ENCODE measurements at places on chromosomes 16 and 17.

DNA sequence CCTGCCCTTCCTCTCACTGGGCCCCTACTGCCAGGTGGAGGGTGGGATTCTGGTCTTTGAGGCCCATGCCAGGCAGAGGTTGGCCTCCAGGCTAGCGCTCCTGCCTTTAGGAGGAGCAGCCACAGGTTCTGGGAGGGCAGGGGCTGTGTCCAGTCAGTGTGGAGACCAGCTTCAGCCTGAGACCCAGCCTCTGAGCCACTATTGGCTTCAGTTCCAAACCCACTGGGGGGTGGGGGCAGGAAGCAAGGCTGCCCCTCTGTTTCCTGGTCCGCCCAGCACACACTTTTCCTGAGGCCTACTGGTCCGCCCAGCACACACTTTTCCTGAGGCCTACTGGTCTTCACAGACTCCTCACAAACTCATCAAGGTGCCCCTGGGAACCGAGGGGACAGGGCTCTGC, 16.4 kb downstream of the SLC5A10 start:
- DNase-seq = no peak

DNA sequence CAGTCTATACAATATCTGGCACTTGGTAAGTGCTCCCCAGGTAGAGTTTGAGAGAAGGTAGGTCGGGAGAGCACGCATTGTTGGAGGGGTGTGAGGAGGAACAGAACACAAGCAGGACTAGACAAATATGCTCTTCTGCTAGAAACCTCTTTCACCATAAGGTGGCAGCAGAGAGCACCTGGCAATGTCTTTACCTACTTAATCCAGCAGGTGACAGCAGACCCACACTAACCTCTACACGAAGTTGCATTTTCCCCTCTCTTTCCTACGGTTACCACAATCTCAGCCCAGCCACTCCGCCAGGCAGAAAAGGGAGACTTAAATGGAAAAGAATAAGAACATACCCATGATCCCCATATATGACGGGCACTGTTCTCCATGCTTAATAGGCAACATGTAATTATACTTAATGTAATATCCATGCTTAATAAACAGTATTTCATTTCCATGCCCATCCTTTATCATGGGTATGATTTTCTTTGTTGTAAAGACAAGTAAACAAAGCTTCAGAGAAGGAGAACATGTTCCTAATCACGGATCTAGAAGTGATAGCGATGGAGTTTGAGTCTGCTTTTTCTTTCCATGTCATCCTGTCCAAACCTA, 55.1 kb upstream of the CCL2 start:
- peak; percentile 66 for DNase-seq

DNA sequence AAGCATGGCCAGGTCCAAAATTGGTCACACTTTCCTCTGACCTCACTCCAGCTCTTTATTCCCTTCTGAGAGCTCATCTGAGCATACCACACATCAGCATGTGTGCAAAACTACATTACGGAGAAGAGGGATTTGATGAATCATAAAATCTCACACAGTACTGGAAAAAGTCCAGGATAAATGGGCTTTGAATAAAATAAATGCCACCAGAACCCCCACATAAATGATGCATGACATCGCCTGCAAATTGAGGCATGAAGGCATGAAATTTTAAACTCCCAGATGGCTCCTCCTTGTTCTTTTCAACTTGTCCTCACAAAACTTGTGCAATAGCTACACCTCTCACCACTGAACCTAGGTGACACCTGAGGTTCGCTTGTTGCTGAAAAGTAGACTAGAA, 439.5 kb downstream of the CA10 start:
- no peak for DNase-seq

GRCh38 chr16:81621496-81621895, 157.6 kb upstream of the PLCG2 start:
- DNase-seq = no peak

DNA sequence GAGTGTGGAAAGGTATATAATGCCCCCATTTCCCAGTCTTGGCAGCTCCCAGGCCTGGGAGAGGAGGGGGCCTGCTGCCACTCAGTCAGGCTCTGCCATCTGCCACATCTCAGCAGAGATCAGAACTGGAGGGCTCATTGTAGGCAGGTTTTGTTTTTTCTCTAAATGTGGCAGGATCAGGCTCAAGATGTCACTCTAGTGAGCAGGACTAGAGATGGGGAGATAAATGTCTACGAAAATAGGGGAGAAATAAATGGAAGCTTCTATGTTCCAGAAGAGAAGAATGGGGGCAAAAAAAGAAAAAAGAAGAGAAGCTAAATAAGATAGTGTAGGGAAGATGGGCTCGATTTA, 13.9 kb downstream of the NXPH3 start:
- no peak for DNase-seq

- DNase-seq = peak; percentile 12
Observed at GRCh38 chr16:21001262-21001661, 100.7 kb downstream of the LYRM1 start.

DNA sequence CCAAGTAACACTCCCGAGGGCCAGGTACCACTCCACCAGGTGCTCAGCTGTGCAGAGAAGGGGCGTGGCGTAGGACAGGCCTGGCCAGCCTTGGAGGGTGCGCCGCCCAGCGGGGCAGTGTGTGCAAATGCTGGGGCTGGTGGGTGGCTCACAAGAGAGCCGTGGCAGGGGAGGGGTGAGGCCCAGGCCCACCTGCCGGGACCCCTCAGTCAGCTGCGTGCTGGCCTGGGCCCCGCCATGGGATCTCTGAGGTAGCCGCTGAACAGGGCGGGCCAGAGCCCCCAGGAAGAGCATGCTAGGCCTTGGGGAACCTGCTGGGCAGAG, 8.8 kb downstream of the TPSG1 start:
- DNase-seq = no peak

- peak; percentile 41 for DNase-seq
Observed at GRCh38 chr16:2979669-2980226, 498 bp downstream of the PKMYT1 start.

DNA sequence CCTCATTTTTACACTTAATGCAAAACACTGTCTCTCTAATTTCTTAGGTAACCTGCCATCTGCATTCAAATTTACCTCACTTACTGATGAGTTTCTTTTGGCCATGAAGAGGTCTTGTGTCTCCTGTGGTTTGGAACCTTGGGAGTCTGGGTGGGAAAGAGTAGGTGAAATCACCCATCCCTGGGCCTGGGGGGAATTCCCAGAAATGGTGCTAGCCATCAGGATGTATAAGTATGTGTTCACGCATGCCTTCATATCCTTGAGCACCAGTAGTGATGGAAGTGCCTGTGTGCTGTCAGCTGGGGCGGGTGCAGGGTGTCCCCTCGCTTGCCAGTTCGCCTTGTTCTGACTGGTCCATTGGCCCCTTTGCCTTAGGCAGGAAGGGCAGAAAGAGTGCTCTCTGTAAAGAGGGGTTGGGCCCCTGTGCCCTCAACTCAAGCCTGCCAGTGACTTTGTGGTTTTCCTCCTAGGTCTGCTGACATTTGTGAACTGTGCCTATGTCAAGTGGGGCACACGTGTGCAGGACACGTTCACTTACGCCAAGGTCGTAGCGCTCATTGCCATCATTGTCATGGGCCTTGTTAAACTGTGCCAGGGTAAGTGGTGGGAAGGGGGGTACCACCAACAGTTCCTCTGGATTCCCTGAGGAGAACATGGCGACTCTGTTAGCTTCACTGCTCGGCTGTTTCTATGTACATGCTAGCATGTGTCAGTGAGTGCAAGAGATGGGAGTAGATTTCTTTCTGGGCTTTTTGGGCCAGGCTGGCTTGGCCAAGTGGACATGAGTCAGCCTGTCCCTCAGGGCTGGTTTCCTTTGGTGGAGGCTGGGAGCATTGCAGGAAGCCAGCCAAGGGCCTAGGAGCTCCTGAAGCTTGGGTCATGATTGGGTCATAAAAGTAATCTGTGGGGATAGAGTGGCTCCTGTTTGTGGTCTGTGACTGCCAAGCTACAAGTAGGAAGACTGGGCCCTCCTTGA, 23.2 kb downstream of the SLC7A6OS start:
- peak; percentile 42 for DNase-seq

DNA sequence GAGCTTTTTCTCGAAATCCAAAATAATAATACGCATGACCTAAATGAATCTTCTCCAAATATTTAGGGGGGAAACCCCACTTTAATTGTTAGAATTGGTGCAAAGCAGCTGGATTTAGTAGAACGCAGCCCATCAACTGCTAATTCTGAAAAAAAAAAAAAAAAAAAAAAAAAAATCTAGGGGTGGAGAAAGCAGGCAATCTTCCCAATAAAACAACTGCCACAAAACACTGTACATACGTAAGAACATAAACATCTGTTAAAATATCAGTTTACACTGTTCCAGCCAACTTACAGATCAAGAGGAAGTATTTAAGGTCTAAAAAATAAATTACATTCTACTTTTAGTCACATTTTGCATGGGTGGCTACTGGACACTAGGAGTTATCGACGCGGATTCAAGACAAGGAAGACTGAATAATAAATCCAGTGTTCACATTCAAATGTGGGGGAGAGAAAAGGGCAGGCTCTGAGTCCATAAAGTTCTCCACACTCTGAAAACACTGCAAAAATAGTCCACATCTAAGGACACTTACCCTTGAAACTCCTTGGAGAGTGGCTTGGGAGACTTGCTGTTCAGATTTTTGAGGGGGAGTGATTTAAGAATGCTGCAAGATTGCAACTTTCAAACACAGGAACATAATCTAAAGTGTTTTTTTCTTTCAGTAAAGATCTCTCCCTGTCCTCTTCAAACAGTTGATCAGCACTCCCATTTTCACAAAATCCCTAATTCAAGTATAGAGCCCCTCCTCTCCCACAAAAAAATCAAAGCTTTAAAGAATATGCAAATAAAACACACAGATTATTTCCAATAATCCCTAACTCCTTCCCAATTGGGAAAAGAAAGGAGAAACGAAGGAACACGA, 1.3 kb downstream of the APPBP2 start:
- DNase-seq = no peak

DNA sequence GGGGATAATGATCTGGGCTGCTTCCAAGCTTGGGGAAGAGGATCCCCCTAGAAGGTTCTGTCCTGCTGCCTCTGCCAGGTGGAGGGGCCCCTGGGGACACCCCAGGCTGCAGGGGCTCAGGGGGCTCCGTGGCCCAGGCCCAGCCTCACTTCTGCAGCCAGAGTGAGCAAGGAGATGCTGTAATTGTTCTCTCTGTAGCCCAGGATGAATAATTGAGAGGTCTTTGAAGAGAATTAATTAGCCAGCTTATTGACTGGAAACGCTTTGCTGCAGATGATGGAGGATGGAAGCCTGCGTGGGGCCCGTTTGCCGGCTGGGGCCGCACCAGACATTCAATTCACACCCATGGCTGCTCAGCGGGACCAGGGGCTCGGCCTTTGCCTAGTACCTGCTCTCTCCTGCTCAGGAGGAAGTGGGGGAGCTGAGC, 38.5 kb downstream of the TMEM235 start:
- no peak for DNase-seq

DNA sequence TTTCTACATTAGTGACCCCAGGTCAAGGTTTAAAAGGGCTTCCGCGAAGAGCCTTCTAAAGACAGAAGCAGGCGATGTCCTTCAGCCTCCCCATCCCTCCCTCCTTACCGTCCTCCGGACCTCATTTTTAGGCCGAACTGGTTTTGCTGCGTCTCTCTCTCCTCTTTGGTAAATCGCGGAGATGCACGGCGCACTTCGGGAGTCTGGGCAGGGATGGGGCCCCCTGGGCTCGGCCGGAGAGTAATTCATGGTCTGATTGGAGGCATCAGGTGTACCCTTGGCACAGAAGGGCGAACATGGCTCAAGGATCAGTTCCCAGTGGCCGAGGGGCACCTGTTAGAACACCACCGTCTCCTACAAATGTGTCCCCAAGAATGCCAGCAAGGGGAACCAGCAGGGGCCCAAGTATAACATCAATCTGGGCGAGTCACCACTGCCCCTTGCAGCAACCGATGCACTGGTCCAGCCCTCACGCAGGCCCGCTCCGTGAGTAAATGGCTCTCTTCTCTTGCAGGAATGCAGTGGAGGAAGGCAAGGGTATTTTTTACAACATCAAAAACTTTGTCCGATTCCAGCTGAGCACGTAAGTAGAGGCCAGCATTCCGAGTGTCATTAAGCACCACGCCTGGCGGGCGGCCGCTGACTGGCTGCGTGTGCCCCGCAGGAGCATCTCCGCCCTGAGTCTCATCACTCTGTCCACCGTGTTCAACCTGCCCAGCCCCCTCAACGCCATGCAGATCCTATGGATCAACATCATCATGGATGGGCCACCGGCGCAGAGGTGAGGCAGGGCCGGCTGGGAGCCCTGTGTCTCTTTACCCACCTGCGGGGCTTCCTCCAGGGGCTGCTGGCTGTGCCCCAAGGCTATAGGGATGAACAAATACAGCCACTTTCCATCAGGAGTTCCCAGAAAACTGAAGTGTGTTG, 45.6 kb downstream of the MEAK7 start:
- DNase-seq = no peak

GRCh38 chr16:14070555-14070876, 603 bp upstream of the MRTFB start:
- DNase-seq = no peak

DNA sequence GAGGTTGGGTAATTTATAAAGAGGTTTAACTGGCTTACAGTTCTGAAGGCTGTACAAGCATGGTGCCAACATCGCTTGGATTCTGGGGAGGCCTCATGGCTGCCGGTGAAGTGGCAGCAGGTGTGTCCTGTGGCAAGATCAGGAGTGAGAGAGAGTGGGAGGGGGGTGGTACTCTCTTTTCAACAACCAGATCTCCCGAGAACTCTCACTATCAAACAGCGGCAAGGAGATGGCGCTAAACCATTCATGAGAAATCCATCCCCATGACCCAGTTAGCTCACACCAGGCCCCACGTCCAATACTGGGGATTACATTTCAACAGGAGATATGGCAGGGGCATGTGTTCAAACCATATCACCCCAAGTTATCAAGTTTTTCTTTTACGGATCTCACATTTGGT, 44.0 kb upstream of the CBX4 start:
- DNase-seq = no peak

DNA sequence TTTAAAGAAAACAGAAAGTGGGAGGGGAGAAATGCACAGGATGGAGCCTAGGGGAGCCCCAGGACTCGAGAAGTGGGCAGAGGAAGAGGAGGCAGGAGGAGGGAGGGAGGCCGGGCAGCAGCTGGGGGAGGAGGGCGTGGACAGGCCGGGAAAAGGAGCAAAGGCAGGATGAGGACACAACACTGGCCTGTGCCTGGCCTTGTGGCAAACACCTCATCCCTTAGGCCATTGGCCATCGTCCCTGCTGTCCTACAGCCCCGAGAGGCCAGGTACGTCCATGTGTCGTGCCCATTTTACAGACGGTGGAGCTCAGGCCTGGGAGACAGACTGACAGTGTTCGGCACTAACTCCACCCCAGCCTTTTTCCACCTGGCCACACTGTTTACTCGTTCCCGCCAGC, 15.9 kb downstream of the JPH3 start:
- no peak for DNase-seq

GRCh38 chr16:17828012-17828411, 357.3 kb upstream of the XYLT1 start:
- no peak for DNase-seq

Data from activated naive CD8-positive, alpha-beta T cell treated with anti-CD3 and anti-CD28 coated beads, Interleukin-2, amount 50 U/mL, for 24 hours (primary cell).